Stimulated activated CD8-positive, alpha-beta memory T cell treated with anti-CD3 and anti-CD28 coated beads, Interleukin-7, amount 100 ng/mL, for 48 hours (primary cell): ENCODE measurements at places on chromosomes 12 and 14.

- no peak for DNase-seq
Observed at GRCh38 chr12:107998863-107999262, 130.2 kb upstream of the WSCD2 start.

GRCh38 chr12:116882742-116883141, 1.5 kb upstream of the HRK start:
- DNase-seq: no peak

DNA sequence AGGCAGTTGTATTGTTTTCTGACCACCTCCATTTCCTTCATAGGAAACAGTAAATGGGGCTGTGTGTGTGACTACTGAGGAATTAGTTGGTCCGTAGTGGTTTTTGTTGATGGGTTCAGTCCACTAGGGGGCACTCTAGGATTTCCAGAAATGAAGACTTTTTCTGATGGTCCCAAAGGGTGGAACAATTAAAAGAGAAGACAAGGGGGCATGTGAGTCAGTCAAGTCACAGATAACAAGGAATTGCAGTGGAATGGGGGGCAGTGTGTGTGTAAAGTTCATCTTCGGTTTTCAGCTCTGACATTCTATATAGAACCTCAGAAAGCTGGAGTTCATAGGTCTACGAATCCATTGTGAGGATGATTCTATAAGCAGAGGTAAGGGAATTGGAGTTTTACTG, 186.6 kb upstream of the OR4E1 start:
- DNase-seq: no peak

DNA sequence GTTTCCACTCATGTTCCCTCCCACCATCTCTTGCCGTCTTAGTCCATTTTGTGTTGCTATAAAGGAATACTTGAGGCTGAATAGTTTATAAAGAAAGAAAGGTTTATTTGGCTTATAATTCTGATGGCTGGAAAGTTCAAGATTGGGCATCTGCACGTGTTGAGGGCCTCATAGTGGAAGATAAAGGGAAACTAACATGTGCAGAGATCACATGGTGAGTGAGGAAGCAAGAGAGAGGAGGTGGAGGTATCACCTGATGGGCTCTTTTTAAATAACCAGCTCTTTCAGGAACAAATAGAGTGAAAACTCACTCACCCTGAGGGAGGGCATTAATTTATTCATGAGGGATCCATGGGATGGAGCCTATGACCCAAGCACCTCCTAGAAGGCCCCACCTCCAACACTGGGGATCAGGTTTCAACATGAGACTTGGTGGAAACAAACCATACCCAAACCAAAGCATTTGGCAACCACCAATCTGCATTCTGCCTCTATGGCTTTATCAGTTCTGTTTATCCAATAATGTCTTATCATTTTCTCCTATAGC, 29.5 kb downstream of the MYO1H start:
- DNase-seq: no peak

DNA sequence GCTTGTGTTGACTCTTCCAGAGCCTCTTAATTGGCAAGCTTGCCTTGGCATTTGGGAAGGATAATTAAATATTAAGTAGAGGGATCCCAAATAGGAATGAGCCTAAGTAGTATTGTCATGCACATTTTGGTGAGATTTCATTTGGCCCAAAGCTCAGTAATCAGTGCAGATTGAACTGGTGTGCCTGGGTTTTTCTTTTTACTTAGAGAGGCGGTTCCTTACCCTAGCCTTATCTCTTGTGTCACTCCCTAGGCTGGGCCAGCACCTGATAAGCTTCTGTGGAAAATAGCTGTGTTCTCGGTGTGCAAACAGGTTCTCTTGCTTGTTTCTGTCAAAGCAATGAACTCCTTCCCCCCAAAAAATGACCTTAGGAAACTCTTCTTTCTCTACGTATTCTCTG, 9.3 kb upstream of the B4GALNT3 start:
- DNase-seq: no peak

DNA sequence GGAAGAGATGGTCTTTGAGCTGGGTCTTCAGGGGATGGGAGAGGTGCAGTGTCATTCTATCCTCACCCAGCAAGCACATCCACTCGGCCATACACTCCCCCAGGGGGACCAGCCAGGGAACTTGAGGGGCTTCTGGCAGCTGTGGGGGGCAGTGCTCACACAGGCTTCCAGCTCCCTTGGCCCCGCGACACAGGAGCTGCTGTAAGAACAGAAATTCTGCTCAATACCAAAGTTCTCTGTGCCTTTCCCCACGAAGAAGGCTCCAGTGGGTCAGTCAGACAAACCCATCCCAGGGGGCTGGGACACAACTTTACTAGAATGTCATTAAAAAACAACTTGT, 289.1 kb upstream of the RTL1 start:
- no peak for DNase-seq
